ENCODE measurements at places on chromosomes 7 and 10. TPM values are rescaled to one million over a fixed set of nuclear protein-coding genes. Genes with fewer than 3 reads are reported as not detected.

The LRRC18 gene
- total RNA-seq = not detected

The ARHGAP22 gene
- not detected for total RNA-seq

The NME8 gene
- total RNA-seq = not detected

The FEZF1 gene
- not detected for total RNA-seq

The ANKRD30A gene
- total RNA-seq = not detected

The POLR2J3 gene
- 25.0 TPM for total RNA-seq

The ADGRA1 gene
- not detected for total RNA-seq

The SPDYE2 gene
- total RNA-seq = 0.15 TPM

The CPA1 gene
- not detected for total RNA-seq

The POM121 gene
- total RNA-seq = 55.5 TPM

The HOXA11 gene
- total RNA-seq = not detected

The FXYD4 gene
- not detected for total RNA-seq

The ACSL5 gene
- 55.1 TPM for total RNA-seq

The HOXA1 gene
- 0.86 TPM for total RNA-seq

The AUTS2 gene
- 17.7 TPM for total RNA-seq

The ACHE gene
- total RNA-seq = not detected

The P4HA1 gene
- total RNA-seq = 49.2 TPM

The DENND2A gene
- not detected for total RNA-seq

The ADAM12 gene
- 1.2 TPM for total RNA-seq

The RRP12 gene
- total RNA-seq = 16.2 TPM

The ATRNL1 gene
- total RNA-seq = 0.28 TPM

The GSTO1 gene
- 142 TPM for total RNA-seq

The STEAP4 gene
- total RNA-seq = not detected

The AKR1C2 gene
- total RNA-seq = not detected

The ZNF511 gene
- 45.7 TPM for total RNA-seq

The CPA4 gene
- not detected for total RNA-seq

The GFRA1 gene
- total RNA-seq = not detected

The CDH23 gene
- 1.3 TPM for total RNA-seq

Measured in activated CD4-positive, alpha-beta memory T cell treated with anti-CD3 and anti-CD28 coated beads, Interleukin-2, amount 10 ng/mL, durations not matched to agents 7 days and 5 days (primary cell).